ENCODE measurements at places on chromosomes 3 and 15. TPM values are rescaled to one million over a fixed set of nuclear protein-coding genes. Genes with fewer than 3 reads are reported as not detected.

EEF1AKMT4 gene
- 7.3 TPM for total RNA-seq

CHP1 gene
- 92.7 TPM for total RNA-seq

ICE2 gene
- 32.2 TPM for total RNA-seq

CHL1 gene
- total RNA-seq: 0.10 TPM

- no peak for DNase-seq
These were observed 34.8 kb upstream of the CHRNB4 start for GRCh38 chr15:78675617-78676360.

- peak; percentile 14 for DNase-seq
These were observed 20.2 kb downstream of the CRABP1 start for GRCh38 chr15:78360367-78360801.

DNA sequence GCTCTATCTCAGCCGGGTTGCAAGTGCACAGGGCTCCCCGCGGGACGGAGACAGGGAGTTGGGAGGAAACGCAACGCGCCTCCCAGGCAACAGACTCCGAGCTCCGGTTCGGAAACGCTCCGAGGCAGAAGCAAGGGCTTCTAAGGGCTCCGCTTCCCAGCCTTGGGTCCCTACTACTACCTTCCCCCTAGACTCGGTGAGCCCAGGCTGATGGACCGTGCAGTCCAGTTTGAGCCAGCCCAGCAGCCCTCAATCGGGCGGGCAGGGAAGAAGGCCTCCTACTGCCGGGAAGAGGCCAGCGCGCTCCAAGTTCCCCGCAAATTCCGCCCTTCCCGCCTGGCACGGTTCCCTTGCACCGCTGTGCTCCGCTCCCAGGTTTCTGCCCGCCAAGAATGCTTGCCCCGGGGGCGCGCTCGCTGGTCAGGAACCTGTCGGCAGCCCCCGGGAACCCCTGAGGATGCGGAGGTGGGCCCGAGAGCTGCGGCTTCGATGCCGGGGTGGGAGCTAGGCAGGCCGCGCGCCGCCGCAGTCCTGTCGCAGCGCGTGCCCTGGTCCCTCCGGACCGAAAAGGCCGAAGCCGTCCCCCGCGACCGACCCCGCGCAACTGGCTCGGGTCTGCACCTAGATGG is 728 bp downstream of the TRANK1 start:
- DNase-seq: peak; percentile 61

- peak; percentile 88 for DNase-seq
These were observed 38.0 kb downstream of the CCR3 start for GRCh38 chr3:46280105-46280797.

GRCh38 chr3:39783680-39784079 is 25.7 kb upstream of the MYRIP start:
- no peak for DNase-seq

GRCh38 chr3:54698054-54698453 is 229.8 kb downstream of the LRTM1 start:
- no peak for DNase-seq
